K562 (cell line): ENCODE measurements at places on chromosomes 13 and 19. TPM values are rescaled to one million over a fixed set of nuclear protein-coding genes. Genes with fewer than 3 reads are reported as not detected.

GRCh38 chr13:72204291-72204690 is 337.3 kb upstream of the DACH1 start:
- H3K36me3 ChIP-seq: no peaks in the 10 kb centered on the region
- no peak for DNase-seq
- no peaks in the 10 kb centered on the region for H3K4me1 ChIP-seq
- no peak overlapping the region for H3K4me3 ChIP-seq
- H3K27me3 ChIP-seq: no peaks in the 10 kb centered on the region
- H3K27ac ChIP-seq: no peak overlapping the region

GRCh38 chr13:75607447-75607846 is 28.7 kb upstream of the LMO7 start:
- H3K4me1 ChIP-seq: no peaks in the 10 kb centered on the region
- H3K27ac ChIP-seq: no peak overlapping the region
- H3K27me3 ChIP-seq: no peaks in the 10 kb centered on the region
- H3K4me3 ChIP-seq: no peak overlapping the region

DNA sequence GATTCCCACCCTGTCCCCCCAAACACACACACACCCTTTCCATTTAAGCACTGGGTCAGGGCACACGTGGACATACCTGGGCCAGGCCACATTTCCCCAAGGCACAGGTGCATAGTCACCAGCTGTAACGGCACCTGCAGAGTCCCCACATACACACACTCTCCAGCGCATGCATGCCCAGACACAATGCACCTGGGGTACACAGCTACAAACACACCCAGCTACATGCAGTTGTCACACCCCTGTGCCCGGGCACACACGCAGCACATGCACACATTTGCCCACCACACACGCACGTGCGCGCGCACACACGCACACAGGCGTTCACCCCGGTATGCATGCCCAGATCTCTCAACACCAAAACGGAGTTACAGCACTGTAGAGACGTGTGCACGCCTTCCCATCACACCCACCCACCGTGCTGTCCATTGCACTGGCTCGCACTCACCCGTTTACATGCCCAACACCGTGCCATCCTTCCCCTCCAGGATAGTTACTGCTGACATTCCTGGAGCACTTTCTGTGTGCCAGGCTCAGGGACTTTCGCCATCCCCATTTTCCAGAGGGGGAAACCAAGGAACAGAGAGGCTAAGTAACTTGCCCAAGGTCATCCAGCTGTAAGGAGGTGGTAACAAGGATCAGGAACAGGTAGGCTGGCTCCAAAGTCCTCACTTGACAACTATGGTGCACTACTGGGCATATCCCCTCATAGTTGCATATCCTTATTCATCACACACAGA is 749 bp upstream of the SHANK1 start:
- peaks cover 22% of the 10 kb centered on the region for H3K27me3 ChIP-seq
- no peak overlapping the region for H3K27ac ChIP-seq
- no peaks in the 10 kb centered on the region for H3K36me3 ChIP-seq
- peaks cover 8% of the 10 kb centered on the region for H3K4me1 ChIP-seq

GRCh38 chr13:73138276-73138637 is 79.5 kb downstream of the KLF5 start:
- no peaks in the 10 kb centered on the region for H3K4me1 ChIP-seq
- DNase-seq: no peak
- H3K36me3 ChIP-seq: no peaks in the 10 kb centered on the region
- H3K4me3 ChIP-seq: no peak overlapping the region

- no peaks in the 10 kb centered on the region for H3K36me3 ChIP-seq
- no peaks in the 10 kb centered on the region for H3K4me1 ChIP-seq
- DNase-seq: no peak
- no peak overlapping the region for H3K27ac ChIP-seq
- no peak overlapping the region for H3K4me3 ChIP-seq
- no peaks in the 10 kb centered on the region for H3K27me3 ChIP-seq
These were observed 128.0 kb downstream of the DCT start for GRCh38 chr13:94351292-94351990.

- H3K27me3 ChIP-seq: peaks cover 15% of the 10 kb centered on the region
- H3K4me1 ChIP-seq: peaks cover 5% of the 10 kb centered on the region; the same call in 2 of the 3 replicates
- no peaks in the 10 kb centered on the region for H3K36me3 ChIP-seq
- no peak overlapping the region for H3K27ac ChIP-seq
These were observed 192.6 kb downstream of the KATNAL1 start for GRCh38 chr13:30114571-30115256.

DNA sequence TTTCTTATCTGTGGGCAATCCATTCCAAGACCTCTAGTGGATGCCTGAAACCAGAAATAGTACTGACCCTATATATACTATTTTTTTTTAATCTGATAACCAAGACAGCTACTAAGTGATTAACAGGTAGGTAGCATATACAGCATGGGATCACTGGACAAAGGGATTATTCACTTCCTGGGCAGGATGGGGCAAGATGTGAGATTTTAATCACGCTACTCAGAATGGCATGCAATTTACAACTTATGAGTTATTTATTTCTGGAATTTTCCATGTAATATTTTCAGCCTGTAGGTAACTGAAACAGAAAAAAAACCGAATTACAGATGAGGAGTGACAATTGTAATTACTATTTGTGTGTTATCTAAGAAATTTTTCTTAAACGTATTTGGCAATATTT is 41.2 kb downstream of the ZIC2 start:
- no peaks in the 10 kb centered on the region for H3K27me3 ChIP-seq
- no peak overlapping the region for H3K4me3 ChIP-seq
- no peak for DNase-seq
- no peaks in the 10 kb centered on the region for H3K36me3 ChIP-seq

Gene NDUFA7
- total RNA-seq: 101 and 105 TPM in 2 replicates
